T-helper 2 cell (primary cell): ENCODE measurements at places on chromosomes 1 and 21.

- peak; percentile 63 for DNase-seq
Observed at GRCh38 chr1:6601923-6602668, 573 bp downstream of the KLHL21 start.

- no peak for DNase-seq
Observed at GRCh38 chr1:26704629-26705028, 8.8 kb downstream of the ARID1A start.

- DNase-seq, result no peak
Observed at GRCh38 chr1:244304156-244304555, 147.6 kb downstream of the ADSS2 start.

- no peak for DNase-seq
Observed at GRCh38 chr1:208709981-208710380, 465.8 kb upstream of the PLXNA2 start.

DNA sequence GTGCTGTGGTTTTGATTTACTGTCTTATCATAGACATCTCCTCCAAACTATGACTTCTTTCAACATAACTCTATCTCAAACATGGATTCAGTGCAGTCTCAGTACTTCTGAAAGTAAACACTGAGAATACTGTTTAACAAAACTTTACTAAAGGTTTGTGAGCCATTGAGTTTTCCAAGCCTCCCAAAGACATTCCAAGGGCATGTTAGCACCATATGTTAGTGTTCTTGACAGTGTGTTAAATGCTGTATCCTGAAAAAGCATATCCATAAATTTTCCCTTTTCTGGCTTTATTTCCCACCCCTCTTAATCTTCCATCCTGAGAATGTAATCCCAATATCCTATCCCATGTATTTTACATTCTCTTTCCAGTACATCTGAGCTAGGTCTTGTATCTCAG, 446.8 kb upstream of the CXADR start:
- no peak for DNase-seq

GRCh38 chr1:86596224-86596623, 49.3 kb downstream of the CLCA4 start:
- no peak for DNase-seq

- no peak for DNase-seq
Observed at GRCh38 chr1:230174041-230174440, 107.0 kb downstream of the GALNT2 start.

DNA sequence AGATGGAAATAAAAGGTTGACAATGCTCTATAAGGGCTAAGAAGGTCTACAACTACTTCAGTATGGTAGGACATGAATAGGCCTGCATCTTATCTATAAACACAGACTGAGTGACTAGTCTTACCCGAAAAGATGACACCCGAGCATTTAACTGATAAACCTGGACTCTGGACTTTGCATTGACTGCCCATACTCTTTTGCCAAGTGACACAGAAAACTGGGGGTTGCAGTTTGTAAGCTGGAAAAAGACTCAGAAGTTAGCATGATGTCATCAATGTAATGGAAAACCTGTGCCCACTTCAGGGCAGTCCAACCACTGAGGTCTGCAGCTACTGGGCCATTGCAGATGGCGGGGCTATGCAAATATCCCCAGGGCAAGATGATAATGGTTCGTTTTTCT, 258.3 kb upstream of the NEGR1 start:
- DNase-seq, result no peak
